ENCODE measurements at places on chromosomes 4 and X. TPM values are rescaled to one million over a fixed set of nuclear protein-coding genes. Genes with fewer than 3 reads are reported as not detected.
A peak's percentile ranks its signal among the peaks of the same experiment; 100 is the strongest.

DNA sequence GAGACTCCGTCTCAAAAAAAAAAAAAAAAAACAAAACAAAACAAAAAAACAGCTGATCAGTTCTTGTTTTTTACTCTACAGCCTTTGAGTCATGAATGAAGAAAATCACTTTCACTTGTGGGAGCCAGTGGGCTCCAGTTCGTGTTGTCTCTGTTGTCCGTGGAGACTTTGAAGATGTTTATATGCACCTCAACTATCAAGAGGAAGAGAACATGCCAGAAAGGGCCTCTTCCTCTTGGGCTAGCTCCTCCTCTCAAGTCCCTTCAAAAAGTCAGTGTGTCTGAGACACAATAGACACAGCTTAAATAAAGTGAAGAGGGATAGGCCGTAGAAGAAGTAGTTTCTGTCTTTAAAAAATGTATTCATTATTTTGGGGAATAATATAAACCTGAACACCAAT, 182.7 kb downstream of the KDR start:
- H3K4me1 ChIP-seq, result peaks cover 24% of the 10 kb centered on the region
- H3K36me3 ChIP-seq, result no peaks in the 10 kb centered on the region
- peak overlapping the region; percentile 35 for H3K4me3 ChIP-seq
- H3K27ac ChIP-seq, result peak overlapping the region; percentile 49
- no peaks in the 10 kb centered on the region for H3K27me3 ChIP-seq

DNA sequence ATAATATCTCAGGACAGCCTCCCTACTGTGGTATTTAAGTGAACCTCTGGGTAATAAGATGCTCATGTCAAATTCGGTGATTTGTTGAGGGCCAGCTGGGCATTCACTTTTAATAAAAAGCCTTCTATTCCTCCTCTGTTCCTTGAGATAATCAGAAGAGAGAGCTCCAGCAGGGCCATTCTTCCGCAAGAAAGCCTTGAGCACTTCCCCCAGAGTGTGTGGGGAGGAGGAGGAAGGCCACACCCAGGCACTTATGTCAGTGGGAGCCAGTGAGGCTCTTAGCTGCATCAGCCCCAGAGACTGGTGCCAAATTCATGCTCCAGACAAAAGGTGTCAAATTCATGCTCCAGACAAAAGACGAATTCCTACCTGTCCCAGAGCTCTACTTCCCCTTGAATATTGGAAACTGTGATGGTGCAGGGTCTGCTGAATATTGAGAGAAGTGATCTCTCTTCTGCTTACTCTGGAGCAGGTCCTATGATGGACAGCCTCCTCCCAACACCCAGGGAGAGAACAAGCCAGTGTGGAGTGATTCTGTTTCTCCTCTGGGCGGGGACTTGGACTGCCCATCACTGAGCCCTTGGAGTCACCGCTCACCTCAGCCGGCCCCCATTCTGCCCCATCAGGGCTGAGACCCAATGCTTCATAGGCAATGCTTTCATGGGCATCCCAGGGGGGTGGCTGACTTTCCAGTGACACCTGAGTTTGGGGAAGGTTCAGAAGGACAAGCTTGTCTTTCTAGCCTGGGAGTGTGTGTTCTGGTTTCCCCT, 68.1 kb downstream of the FHDC1 start:
- no peaks in the 10 kb centered on the region for H3K27me3 ChIP-seq
- no peak for DNase-seq
- no peaks in the 10 kb centered on the region for H3K4me1 ChIP-seq
- no peaks in the 10 kb centered on the region for H3K36me3 ChIP-seq

- H3K27ac ChIP-seq, result no peak overlapping the region
- DNase-seq, result peak; percentile 3
- no peaks in the 10 kb centered on the region for H3K36me3 ChIP-seq
- H3K27me3 ChIP-seq, result peaks cover 44% of the 10 kb centered on the region
Observed at GRCh38 chr4:30717208-30718020, 2.8 kb upstream of the PCDH7 start.

DNA sequence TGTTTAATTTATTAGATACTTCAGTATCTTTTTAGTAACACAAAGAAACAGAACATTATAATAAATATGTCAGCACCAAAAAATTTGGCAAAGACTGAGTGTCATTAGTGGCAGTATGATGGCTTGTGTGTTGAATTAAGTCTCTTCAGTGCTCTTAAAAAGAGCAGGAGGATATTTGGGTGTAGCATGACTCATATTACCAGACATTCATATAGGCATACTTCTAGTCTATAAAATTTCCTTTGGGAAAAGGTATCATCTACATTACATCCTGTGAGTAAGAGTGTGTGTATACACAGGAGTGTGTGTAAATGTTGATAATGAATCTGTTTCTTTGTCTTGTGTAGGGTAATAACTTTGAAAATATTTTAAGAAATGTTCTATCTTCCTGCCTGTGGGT, 135.7 kb downstream of the CNKSR2 start:
- H3K27ac ChIP-seq, result no peak overlapping the region
- no peak for DNase-seq
- no peaks in the 10 kb centered on the region for H3K27me3 ChIP-seq
- H3K4me3 ChIP-seq, result no peak overlapping the region
- H3K4me1 ChIP-seq, result no peaks in the 10 kb centered on the region

GRCh38 chrX:23845351-23845817, 62.4 kb downstream of the APOO start:
- H3K36me3 ChIP-seq, result no peaks in the 10 kb centered on the region
- H3K27me3 ChIP-seq, result no peaks in the 10 kb centered on the region
- no peak overlapping the region for H3K27ac ChIP-seq
- no peaks in the 10 kb centered on the region for H3K4me1 ChIP-seq
- H3K4me3 ChIP-seq, result no peak overlapping the region

DNA sequence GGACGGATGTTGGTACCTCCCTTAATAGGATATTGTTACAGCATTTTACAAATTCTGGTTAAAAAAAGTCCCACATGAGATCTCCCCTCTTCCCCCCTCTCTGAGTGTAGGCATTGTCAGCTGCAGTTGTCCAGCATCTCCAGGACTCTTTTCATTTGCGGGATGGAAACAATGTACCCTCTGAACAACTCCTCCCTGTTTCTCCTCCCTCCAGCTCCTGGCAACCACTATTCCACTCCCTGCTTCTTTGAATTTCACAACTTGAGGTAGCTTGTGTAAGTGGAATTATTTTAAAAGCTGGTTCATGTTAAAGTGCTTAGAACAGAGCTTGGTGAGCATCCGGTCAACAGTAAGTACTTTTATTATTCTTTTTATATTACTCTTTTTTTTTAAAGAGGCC, 69.8 kb downstream of the TBL1X start:
- H3K4me1 ChIP-seq, result peaks cover 18% of the 10 kb centered on the region
- no peak overlapping the region for H3K27ac ChIP-seq
- no peak overlapping the region for H3K4me3 ChIP-seq

DNA sequence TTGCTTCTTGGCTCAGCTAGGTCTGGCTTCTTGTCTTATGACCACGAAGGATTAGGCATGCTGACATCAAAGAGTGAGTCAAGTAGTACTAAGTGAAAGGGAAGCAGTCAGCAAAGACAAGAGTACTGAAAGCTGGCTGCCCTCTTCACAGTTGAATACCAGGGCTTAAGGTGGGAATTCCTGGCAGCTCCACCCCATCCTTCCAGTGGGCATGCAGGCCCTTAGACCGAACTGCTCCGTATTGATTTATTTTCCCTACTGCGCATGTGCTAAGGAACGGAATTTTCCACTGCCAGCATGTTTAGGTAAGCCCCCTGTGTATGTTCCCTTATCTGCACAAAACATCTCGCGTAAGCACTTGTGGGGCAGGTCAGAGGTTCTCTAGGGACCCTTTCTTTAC, 2320.1 kb downstream of the ARAP2 start:
- no peaks in the 10 kb centered on the region for H3K4me1 ChIP-seq
- H3K27me3 ChIP-seq, result no peaks in the 10 kb centered on the region
- no peaks in the 10 kb centered on the region for H3K36me3 ChIP-seq
- H3K27ac ChIP-seq, result no peak overlapping the region

DNA sequence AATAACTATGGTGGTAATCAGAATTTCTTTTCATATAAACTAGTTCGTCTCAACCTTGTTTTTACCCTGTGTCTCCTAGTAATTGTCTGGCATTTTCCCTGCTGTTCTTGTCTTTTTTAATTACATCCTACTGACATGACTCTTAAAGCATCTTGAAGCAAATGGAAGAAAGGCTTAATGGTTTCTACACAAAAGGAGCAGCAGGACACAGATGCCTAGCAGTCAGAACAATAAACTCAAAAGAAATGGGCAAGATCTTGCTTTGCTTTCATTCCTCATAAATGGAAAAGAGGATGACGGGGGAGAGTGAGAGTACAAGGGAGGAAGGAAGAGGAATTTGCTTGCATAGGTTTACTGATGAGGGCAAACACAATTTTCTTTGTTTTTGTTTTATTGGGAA, 293.2 kb upstream of the EMCN start:
- H3K36me3 ChIP-seq, result no peaks in the 10 kb centered on the region
- no peaks in the 10 kb centered on the region for H3K4me1 ChIP-seq
- no peak overlapping the region for H3K27ac ChIP-seq

DNA sequence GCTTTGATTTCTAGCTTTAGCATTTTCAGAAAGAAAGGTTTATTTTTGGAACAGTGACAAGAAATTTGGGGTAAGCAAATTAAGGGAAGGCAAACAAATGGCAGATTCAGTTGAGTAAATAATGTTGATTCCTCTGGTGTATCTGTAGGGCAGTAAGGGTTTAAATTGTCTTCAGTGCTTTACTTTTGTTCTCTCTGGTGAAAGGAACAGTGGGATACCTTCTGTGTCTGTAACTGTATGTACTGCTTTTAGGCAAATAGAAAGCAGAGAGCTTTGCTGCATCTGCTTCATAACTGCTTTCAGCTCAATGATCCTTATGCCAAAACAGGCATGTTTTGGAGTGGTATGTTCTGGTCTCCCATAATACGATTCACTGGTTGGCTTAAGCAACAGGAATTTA, 932.1 kb upstream of the SLIT2 start:
- H3K4me3 ChIP-seq, result no peak overlapping the region
- DNase-seq, result no peak

- no peak overlapping the region for H3K4me3 ChIP-seq
- H3K27ac ChIP-seq, result peak overlapping the region; percentile 86
- no peaks in the 10 kb centered on the region for H3K36me3 ChIP-seq
- H3K27me3 ChIP-seq, result no peaks in the 10 kb centered on the region
- no peak for DNase-seq
Observed at GRCh38 chr4:112288455-112288854, 2.8 kb upstream of the TIFA start.

DNA sequence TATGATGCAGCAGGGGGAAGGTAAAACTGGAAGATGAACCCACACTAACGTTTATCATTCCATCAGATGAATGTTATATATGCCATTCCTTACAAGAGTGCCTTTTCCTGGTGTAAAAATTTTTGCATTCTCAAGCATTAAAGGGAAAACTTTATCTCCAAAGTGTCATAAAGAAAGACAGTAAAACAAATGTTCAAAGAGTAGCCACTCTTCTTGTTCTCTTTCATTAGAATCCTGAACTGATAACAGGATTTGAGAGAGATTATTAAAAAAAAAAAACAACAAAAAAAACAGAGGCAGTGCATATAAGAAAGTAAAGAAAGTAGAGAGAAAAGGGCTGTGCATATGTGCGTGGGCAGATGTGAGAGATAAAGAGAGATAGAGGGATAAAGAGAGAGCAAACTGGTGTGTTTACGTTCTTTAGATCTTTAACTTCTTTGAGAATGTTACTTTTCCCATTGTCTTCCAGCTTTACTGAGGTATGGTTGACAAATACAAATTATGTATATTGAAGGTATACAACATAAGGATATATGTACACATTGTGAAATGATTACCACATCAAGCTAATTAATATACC, 275.4 kb downstream of the HS3ST1 start:
- no peak overlapping the region for H3K4me3 ChIP-seq
- no peak for DNase-seq
- H3K27me3 ChIP-seq, result no peaks in the 10 kb centered on the region
- no peaks in the 10 kb centered on the region for H3K36me3 ChIP-seq
- H3K4me1 ChIP-seq, result no peaks in the 10 kb centered on the region

Gene NLGN4X
- 0.11 TPM for total RNA-seq

Gene DNAAF6
- not detected for total RNA-seq

Gene FRAS1
- not detected for total RNA-seq

Gene MAGEA8
- total RNA-seq, result not detected

Gene NLGN3
- total RNA-seq, result 3.4 TPM

Gene IL2
- total RNA-seq, result 3.7 TPM

All from CD4-positive, alpha-beta T cell (primary cell).